ENCODE measurements at places on chromosomes 12 and 14. TPM values are rescaled to one million over a fixed set of nuclear protein-coding genes. Genes with fewer than 3 reads are reported as not detected.

Gene PA2G4
- total RNA-seq: 71.4 TPM

- no peak overlapping the region for H3K27ac ChIP-seq
- no peaks in the 10 kb centered on the region for H3K36me3 ChIP-seq
- H3K4me3 ChIP-seq: peak overlapping the region; percentile 14
- H3K27me3 ChIP-seq: no peaks in the 10 kb centered on the region
- peaks cover 13% of the 10 kb centered on the region for H3K4me1 ChIP-seq
Measured at GRCh38 chr12:51855586-51856428, 7.3 kb upstream of the FIGNL2 start.

Gene VDR
- 28.7 TPM for total RNA-seq

DNA sequence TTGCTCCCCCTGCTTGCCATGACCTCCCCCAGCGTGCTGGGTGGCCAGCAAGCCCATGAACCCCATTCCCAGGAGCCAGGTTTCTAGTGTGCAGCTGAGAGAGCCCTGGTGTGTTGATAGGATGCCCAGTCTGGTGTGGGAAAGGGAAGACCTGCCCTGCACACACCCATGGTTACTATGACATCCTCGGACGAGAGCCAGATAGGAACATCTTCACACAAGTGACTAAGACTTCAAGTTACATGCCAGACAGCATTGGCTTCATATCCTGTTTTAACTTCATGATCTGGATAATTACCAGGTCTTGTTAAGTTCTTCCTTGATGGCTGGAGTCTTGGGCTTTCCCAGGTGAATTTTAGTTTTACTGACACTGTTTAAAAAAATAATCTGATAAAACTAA, 196.6 kb upstream of the EGLN3 start:
- no peaks in the 10 kb centered on the region for H3K4me1 ChIP-seq
- no peak for DNase-seq
- no peak overlapping the region for H3K27ac ChIP-seq
- H3K27me3 ChIP-seq: no peaks in the 10 kb centered on the region

GRCh38 chr14:58697266-58697929, 59.6 kb downstream of the DACT1 start:
- H3K4me3 ChIP-seq: no peak overlapping the region
- no peak for DNase-seq
- H3K27me3 ChIP-seq: no peaks in the 10 kb centered on the region
- H3K4me1 ChIP-seq: peaks cover 5% of the 10 kb centered on the region
- no peaks in the 10 kb centered on the region for H3K36me3 ChIP-seq

GRCh38 chr14:87994974-87995373, 2.0 kb upstream of the GALC start:
- H3K4me3 ChIP-seq: no peak overlapping the region
- peaks cover 13% of the 10 kb centered on the region for H3K4me1 ChIP-seq
- no peak for DNase-seq

DNA sequence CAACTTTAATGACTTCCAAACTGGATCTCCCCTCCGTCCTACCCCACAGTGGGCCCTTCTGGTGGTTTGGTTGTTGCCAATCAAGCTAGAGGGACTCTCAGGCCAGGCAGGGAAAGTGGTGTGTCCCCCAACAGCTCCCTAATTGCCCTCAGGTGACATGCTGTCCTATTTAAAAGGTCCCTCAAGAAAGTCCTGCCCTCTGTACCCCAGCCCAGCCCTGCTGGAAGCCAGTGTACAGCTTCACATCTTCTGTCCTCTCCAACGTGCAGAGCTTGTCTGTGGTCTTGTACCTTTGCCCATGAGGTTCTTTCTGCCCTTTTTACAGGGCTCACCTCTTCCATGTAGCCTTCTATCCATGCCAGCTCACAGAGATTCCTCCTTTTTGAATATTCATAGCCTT, 4.2 kb downstream of the RIN3 start:
- no peaks in the 10 kb centered on the region for H3K36me3 ChIP-seq
- H3K27me3 ChIP-seq: no peaks in the 10 kb centered on the region
- H3K4me3 ChIP-seq: no peak overlapping the region

All from upper lobe of right lung (tissue), 1 donor.